ENCODE measurements at places on chromosomes 4 and X.

GRCh38 chr4:33850371-33850902, 2393.9 kb downstream of the ARAP2 start:
- no peak for DNase-seq

DNA sequence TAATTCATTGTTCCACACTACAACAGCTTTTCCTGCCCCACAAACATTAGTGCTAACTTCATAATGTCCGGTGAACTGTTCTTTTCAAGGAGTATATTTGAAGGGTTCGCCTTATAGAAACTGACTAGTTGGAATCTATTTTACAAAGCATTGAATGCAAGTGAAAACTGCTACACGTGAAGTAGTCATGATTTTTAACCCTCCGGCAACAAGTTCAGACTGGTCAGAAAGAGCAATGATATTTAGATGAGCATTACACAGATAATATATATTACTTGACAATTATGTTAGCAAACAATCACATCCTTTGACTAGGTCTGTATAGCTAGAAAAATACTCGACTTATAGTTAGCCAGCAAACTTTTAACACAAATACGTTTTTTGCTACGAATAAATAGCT, 1.7 kb upstream of the SLAIN2 start:
- DNase-seq, result no peak

DNA sequence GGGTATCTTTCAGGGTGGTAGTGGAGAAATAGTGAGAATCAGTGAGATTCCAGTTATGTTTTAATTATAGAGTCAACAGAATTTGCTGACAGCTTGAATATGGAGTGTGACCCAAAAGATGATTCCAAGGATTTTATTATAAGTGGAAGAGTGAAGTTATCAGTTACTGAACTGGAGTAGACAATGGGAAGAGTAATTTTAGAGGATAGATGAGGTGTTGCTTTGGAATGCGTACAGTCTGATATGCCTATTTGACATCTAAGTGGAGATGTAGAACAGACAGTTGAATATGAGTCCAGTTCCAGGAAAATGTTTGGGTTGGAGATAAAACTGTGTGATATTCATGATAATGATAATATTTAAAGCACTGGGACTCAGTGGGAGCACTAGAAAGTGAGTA, 174.2 kb downstream of the MAPK10 start:
- DNase-seq, result no peak

DNA sequence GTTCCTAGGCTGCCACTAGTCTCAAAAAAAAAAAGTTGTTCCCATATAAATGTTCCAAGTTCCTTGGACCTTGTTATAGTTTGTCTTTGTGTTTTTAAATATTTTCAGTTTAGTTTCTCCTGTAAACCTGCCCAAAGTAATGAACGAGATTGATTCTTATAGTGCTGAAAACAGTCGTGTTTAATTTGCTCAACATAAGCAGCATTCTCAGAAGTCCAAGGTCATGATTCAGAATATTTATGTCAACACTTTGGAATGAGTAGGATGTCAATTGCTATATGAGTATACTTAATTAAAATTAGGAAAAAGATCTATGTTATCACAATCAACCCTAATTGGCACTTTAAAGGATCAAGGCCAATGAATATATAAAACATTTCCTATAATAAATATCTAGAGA, 510.9 kb downstream of the PPP4R3C start:
- DNase-seq, result peak; percentile 2

DNA sequence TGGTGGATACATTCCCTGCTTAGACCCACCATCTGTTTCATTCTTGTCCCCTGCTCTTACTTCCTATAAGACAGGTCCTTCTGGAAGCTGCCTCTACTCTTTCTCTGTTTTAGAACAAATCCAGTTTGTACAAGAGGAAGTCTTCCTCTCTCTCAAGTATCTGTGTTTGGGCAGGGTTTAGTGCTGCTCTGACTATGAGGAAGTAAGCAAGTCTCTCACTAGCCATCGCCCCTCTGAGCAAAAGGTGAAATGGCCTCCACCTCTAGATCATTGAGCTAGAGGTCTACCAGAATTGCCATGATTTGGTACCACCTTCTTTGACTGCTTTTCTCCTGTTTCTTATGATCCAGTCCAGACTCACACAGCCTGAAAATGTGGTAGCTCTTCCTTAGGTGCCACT, 8.4 kb downstream of the BTK start:
- DNase-seq, result no peak

DNA sequence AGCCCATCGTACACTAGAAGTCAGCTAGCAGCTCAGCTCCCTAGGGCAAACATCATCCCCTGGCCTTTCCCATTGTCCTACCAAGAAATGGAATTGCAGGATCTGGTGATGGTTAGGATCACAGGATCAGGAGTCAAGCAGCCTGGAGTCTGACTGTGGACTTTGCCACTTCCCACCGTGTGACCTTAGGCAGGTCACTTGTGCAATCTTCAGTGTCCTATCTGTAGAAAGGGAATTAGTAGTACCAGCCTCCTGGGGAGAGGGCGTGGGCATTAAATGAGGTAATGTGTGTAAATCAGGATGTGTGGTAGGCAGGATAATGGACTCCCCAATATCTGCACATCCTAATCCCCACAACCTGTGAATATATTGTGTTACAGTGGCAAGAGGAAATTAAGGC, 38.6 kb upstream of the APLN start:
- no peak for DNase-seq

DNA sequence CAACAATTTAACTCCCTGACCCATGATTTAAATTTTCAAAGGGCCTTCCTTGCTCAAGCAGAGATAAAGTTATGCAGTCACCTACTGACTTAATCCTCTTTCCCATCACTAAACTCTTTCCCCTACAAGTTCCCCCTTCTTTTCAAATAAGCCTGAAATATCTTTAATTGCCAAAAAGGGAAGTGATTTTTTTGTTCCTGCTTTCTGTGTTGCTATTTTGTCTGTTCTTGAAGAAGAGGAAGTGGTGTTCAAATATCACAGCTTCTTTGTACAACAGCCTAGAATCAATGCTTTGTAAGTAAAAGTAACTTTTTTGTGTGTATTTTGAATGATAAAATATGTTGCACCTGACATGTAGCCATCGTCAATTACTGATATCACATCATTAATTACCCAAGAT, 595.9 kb downstream of the CENPC start:
- DNase-seq, result peak; percentile 49

GRCh38 chrX:80879916-80880315, 70.2 kb upstream of the BRWD3 start:
- DNase-seq, result no peak

GRCh38 chr4:95531141-95531540, 17.6 kb downstream of the UNC5C start:
- DNase-seq, result no peak

GRCh38 chr4:188911199-188911598, 772.0 kb downstream of the TRIML1 start:
- DNase-seq, result no peak

- DNase-seq, result no peak
Measured at GRCh38 chr4:159017323-159018026, 85.4 kb upstream of the RAPGEF2 start.

- DNase-seq, result peak; percentile 45
Measured at GRCh38 chr4:123478859-123479345, 82.3 kb downstream of the SPRY1 start.

DNA sequence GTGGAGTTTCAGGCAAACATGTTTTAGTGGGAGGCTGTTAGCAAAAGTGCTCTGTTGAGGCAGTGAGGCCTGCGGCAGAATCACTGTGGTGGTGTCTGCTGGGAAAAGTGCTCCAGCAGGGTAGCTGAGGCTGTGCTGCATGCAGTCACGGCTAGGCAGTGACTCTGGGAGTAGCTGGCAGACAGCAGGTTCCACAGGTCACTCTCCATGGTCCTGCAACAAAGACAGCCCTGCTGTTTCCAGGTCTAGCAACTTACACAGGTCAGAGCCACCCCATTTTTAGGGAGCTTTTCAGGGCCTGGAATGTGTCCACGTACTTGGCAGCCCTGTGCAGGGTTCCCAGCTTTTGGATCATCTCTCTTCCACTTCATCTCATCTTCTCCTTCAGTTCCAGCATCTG, 184.3 kb downstream of the NAA11 start:
- peak; percentile 26 for DNase-seq
